Mucosa of descending colon (tissue), 3 donors: ENCODE measurements at places on chromosomes 12 and 14. TPM values are rescaled to one million over a fixed set of nuclear protein-coding genes. Genes with fewer than 3 reads are reported as not detected.
A peak's percentile ranks its signal among the peaks of the same experiment; 100 is the strongest.

Gene LEMD3
- 33.7 TPM for total RNA-seq

- DNase-seq: no peak
These were observed 14.9 kb downstream of the LEMD3 start for GRCh38 chr12:65184176-65184857.

Gene SLC35E3
- 5.9 TPM for total RNA-seq

DNA sequence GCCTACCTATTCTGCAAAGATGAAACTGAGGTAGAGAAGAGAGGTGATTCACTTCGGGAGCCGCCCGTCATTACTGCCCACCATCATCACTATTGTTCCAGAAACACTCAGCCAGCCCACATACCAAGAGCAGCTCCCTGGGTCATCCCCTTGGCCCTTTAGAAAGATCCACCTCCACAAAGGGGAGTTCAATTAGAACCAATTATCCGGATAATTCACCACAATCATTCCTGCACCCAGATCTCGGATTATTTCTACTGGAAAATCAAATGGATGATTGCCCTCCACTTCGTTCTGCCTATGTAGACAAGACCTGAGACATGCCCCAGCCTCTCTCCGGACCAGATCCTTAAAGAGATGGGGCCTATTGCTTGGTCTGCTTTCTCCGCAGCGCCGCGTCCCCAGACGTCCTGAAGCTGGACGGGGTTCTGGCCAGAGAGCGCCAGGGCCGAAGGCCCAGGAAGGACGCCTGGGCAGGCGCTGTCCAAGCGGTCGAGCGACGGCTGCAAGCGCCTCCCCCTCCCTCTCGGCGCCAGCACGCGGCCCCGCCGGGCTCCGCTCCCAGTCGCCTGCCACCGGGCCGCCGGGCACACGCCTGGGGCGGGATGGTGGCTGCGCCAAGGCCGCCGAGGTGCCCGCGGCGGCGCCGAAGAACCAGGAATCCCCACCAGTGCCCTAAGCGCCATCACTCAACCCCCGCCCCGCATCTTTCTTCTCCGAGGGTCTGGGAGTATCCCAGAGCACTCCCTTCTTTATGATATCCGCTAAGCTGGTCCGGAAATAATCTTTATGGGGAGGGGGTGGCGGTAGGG is 1.3 kb upstream of the ASCL1 start:
- no peak for DNase-seq

DNA sequence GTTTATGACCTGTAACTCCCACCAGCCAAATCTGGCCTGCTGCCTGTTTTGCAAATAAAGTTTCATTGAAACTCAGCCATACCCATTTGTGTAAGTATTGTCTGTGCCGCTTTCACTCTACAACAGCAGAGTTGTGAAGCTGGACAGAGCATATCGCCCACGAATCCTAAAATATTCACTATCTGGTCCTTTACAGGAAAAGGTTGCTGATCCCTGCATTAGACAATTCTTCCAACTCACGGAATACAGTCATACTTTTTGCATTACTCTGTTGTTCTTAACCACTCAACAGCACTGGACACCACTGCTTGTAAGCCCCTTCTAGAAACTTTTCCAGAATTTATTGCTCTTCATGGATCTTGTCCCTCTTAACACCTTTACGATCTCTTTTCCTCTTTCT is 435.4 kb downstream of the EGLN3 start:
- DNase-seq: no peak

Gene DHRS4
- total RNA-seq: 41.7 TPM

Gene ADAM20
- total RNA-seq: 0.72 TPM

GRCh38 chr12:1978078-1978862 is 26.0 kb downstream of the DCP1B start:
- no peak for DNase-seq

DNA sequence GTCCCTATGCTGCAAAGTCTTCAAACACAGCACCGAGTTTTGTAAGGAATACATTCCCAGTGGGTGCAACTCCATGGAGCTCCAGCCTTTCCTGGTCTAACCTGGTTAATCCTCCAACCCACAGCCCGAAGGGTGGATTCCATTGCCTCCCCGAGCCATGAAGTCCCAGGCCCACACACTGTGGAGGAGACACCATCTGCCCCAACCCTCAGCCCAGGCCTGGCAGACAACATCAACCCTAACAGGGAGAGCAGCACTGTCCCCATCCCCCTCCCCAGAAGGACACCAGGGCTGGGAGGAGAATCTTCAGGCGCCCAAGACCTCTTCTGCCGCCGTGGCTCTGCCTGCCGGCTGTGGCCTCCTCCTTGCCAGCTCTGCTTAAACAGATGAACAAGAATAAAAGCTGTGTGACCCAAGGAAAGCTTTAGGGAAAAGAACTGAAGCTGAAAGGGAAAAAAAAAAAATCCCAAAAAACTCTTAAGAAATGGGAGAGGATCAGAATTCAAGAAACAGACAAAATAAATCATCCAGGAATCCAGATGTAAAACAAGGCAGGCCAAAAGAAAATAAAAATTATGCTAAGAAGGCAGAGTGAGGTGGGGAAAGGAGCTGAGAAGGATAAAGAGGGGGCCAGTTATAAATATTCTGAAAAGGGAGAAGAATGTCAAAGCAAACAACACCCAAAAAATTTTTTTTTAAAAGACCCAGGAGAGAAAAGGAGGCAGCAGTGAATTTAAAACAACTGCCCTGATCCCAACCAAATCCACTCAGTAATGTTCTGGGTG is 16.0 kb upstream of the ZFP36L1 start:
- DNase-seq: no peak

Gene SGPP1
- 18.4 TPM for total RNA-seq

- DNase-seq: no peak
These were observed 52.0 kb downstream of the NFKBIA start for GRCh38 chr14:35352274-35353233.

DNA sequence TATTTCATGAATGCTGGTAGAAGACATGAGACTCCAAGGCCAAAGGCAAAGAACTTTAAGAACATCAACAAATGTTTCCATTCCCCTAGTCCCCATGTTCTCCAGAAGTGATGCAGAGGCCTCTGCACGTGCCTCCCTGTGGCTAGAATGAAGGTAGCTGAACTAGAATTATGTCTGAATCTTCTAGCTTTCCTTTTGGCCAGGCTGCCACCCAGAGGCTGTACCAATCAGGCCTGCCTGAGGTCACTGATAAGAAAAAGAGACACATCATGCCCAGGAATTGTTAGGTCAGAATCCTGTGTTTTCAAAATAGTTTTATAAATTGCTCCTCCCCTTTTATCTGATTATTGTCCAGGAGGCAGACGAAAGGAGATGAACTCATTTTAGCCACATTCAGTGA is 188.0 kb upstream of the SLC16A7 start:
- DNase-seq: peak; percentile 23

Gene TPPP2
- not detected for total RNA-seq

GRCh38 chr14:21557084-21557901 is 22.6 kb downstream of the OR10G3 start:
- no peak for DNase-seq

DNA sequence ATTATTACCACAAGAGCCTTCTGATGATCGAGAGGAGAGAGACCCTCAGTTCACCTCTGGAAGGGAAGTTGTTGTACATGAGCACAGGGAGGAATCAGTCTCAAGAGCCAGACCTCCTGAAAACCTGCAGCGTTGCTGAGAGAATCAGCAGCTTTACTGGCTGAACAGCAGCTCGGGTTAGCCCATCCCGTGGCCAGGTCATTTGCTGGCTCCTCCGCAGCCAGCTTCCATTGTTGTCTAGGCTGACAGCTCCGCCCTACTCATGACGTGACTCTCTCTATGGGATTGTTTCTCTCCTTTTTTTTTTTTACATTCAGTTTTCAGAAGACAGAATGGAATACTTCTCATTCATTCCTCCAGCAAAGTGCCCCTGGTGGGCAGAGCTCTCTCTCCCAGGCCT is 69.9 kb downstream of the TGFB3 start:
- DNase-seq: no peak

DNA sequence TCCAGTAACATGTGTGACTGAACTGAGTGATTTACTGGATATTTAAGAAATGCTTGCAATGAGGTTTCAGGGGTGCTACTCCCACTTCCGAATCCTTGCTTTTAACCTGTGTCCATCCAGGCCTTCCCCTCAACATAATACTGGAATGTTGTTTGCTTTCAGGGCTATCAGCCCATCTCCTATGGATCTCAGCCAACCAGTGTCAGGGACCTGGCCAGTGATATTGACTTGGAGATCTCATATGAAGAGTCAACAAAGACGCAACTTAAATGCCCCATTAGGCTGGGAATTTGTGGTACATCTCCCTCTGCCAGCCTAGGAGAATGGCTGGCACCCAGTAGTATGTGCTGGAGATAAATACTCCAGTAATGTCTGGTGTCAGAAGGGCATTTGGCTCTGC is 889 bp upstream of the IFT43 start:
- no peak for DNase-seq

Gene NPAS3
- 2.0 TPM for total RNA-seq

DNA sequence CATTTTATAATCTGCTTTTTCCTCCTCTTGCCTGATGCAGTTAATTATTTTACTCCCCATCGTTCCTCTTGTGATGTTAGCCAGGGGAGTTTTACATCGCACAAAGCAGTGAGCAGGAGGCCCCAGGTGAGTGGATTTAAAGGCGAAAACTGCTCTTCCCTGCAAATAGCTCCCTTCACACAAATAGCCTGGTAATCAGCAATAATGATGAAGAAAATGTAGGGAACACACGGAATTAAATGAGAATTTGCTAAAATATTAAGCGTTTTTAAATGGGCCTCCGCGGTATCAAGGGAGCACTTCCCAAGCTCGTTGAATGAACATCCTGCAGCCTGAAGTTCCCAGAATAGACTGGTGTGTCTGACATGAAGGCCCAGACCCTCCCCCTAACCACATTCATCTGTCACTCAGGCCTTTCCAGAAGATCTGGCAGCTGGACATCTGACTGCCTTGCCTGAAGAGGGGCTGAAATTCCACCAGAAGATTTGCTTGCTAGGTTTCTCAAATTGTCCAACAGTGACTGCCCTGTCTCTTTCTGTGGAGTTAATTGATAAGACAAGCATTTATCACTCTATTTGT is 127.2 kb downstream of the CCDC60 start:
- no peak for DNase-seq

- no peak for DNase-seq
These were observed 54.1 kb downstream of the ADIPOR2 start for GRCh38 chr12:1744932-1745331.

DNA sequence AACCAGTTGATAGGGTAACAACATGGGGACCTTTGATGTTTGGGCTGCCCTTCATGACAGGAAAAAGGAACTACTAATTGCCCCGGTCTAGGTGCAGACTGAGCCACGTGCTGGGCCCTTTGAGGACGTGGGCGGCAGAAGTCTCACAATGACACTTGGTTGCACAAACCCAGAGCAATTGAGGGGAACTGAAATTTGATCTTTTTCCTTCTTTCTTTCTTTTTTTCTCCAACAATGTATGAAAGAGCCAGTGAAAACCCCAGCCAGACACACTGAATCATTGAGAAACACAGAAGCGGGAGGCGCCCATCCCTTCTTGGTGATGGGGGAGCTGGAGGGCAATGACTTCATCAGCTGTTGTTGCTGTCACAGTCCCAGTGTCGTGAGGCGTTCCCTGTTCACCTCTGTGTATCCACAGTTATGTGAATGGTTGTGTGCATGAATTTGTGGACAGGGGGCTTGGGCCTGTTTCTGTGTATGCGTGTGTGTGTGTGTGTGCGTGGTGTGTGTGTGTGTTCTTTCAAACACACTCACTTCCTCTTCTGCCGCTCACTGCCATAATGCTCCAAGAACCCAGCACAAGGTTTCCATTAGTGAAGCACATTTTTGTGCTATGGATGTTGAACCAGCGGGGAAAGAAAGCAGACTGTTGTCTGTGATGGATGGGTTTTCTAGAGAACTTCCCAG is 137.5 kb upstream of the CCND2 start:
- DNase-seq: no peak

DNA sequence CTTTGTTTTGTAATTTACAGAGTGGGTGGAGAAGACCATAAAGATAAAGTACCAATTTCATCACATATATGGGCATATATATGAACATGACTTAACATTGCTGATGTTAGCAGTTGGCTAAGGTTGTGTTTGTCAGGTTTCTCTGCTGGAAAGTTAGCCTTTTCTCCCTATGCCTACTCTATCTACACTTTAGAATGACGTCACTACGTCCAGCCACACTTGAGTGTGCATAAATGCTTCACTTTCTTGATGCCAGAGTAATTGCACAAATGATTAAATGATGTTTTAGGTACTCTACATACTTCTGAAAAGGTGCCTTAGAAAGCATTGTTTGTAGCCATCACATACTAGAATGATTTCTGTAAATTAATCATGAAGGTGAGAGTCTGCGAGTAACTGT is 759.2 kb upstream of the MGAT4C start:
- no peak for DNase-seq

Gene KCNH3
- total RNA-seq: not detected

Gene DICER1
- total RNA-seq: 65.9 TPM

Gene KCNC2
- 0.44 TPM for total RNA-seq

Gene ADIPOR2
- 98.5 TPM for total RNA-seq

- no peak for DNase-seq
These were observed 264.2 kb downstream of the ADAMTS20 start for GRCh38 chr12:43287706-43288383.

Gene PTCSC3
- not detected for total RNA-seq

GRCh38 chr12:58154359-58154758 is 213.0 kb downstream of the ATP23 start:
- no peak for DNase-seq

DNA sequence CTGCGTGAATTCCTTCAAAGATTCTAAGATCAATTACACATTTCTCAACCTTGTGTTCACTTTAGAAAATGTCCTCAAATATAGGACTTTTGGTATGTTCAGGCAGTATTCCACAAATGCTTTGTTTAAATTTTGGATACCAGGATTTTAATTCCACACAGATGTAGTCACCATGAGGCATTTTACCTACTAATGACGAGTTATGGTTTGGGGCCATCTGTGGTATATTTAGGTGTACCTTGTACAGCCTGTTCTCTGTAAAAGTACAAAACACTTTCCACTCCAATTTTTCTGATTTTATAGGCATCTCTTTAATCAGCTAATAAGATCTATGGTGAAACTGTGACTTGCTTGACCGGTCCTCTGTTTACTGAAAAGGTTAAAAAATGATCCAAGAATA is 275.7 kb upstream of the PRICKLE1 start:
- no peak for DNase-seq

- no peak for DNase-seq
These were observed 15.9 kb downstream of the DENND5B start for GRCh38 chr12:31574803-31575575.

DNA sequence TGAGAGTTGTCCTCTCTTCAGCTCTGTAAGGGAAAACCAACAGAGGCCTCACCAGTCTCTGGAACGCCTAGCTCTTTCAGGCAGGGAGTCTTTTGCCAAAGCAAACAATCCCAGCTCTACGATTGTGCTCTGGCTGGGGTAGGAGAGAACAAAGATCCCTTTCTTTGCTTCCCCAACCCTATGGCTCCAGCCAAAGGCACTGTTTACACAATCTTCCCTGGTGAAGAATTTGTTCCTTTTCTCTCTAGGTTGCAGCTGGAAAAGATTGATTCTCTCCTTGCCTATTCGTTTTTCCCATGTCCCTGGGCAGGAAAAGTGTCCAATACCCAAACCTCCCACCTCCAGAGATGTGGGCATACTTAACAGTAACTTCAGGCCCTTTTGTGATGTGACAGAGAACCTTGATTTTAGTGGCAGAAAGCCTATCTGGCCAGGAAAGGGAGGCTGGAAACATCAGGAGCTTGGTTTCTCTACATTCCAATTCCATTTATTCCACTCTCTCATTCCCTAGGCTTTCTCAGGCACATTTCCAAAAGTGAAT is 16.8 kb downstream of the ATP5MC2 start:
- DNase-seq: no peak
